ENCODE measurements at places on chromosomes 16 and 17.

DNA sequence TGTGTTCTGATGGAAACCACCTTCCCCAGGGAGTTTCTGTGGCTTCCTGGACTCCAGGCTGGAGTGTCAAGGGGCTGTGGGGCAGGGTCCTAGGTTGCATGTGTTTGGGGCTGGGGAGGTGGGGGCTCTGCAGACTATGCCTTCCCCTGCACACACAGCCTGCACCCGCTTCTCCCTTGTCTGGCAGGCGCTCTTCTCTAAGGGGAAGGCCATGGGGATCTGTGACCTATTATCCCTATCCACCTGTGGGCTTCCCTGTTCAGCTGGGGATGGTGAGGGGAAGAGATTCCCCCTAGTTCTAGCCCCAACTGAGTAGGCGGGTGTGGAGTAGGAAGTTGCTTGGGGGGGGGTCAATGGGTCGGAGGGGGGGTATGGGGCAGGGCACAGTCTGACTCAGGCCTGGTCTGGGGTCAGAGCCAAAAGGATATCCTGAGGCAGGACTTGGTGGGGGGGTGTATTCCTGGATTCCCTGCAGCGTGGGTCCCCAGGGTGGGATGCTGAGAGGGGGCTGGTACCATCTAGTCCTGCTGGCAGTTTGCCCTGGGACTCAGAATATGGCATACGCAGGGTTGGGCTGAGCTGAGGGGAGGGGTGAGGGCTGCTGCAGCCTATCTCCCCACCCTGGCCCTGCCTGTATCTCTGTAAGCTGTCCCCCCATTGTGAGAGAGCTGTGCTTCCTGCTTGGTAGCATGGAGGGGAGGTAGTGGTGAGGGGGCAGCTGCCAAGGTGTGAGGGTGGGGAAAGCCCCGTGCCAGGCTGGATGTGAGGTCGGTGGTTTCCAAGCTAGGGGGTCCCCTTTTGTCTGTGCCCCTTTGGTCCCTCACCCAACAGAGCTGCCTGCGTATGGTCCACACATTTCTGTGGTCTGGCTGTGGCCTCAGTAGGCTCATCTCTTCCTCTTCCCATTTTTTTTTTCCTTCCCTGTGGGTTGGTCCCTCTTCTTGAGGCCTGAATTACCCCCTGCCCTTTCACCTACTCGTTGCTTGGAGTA, 14.7 kb downstream of the RARA start:
- no peak for DNase-seq

GRCh38 chr17:306116-306515, 46.5 kb downstream of the RPH3AL start:
- DNase-seq = no peak

- DNase-seq = no peak
Measured at GRCh38 chr17:8153031-8153451, 837 bp upstream of the PER1 start.

GRCh38 chr17:6683081-6683684, 30.0 kb downstream of the SLC13A5 start:
- no peak for DNase-seq

DNA sequence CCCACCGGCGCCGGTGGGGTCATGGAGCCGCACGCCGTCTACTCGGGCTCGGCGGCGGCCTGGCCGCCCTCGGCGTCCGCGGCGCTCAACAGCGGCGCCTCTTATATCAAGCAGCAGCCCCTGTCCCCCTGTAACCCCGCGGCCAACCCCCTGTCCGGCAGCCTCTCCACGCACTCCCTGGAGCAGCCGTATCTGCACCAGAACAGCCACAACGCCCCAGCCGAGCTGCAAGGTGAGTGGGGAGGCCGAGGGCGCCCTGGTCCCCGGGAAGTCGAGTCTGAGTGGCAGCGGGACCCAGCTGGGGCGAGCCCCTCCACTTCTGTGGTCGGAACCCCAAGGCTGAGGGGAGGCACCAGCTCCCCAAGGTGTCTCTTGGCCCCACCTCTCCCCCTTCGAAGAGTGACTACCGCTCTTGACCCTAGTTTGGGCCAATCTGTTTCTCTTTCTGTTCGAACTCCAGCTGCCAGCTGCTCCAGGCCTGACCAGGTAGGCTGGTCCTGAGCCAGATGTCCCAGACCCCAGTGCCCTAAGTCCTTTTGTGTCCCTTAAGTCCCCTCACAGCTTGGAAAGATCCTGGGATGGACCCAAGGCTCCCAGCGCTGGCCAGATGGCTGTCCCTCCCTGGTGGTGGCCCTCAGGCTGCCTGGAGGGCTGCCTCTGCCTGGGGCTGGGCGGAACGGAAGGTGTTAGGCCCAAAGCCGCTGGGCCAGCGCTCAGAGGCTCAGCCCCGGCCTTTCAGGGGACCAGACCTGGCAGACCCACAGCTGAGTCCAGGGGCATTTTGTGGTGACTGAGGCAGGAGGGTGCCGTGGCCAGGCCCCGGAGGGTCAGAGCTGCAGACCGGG, 1.2 kb downstream of the FOXF1 start:
- DNase-seq = no peak

DNA sequence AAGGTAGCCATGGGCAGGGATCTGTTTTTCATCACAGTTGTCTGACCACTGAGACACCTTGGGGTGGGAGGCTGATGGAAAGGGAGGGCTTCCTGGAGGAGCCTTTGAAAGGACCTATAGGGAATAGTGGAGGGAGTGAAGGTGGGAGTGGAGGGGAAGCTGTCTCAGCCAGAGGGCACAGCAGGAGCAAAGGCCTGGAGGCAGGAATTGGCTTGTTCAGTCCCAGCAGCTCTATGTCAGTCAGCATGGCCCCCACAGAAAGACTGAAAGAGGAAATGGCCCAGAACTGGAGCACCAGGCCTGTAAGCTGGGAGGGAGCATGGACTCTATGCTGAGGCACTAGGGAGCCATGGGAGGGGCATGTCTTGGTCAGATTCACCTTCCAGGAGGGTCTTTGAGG, 12.8 kb upstream of the CBFB start:
- no peak for DNase-seq

GRCh38 chr17:45226576-45226975, 4.9 kb downstream of the FMNL1 start:
- no peak for DNase-seq

GRCh38 chr16:76318565-76318964, 41.4 kb downstream of the CNTNAP4 start:
- DNase-seq = no peak

DNA sequence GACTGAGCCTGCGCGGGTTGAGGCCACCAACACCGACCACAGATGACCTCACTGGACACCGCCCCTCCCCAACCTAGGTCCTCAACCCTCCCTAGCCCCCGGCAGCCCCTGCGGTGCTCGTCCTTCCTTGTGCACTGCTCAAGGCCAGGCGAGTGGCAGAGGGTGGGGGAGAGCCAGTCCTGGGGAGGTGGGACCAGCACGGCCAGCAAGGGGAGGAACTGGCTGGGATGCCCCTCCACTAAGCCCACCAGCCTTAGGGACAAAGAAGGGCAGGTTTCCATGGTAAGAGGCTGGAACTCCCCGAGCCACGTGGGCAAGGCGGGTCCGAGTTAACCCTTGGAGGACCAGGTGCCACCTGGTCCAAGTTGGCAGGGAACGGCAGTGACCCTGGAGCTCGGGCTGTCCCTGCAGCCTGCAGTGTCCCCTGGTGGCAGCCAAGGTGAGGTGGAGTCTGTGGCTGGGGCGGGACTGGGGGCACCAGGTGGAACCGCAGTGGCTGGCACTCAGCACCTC, 9.2 kb downstream of the FSCN2 start:
- no peak for DNase-seq

- no peak for DNase-seq
Measured at GRCh38 chr16:1291576-1291974, 17.9 kb upstream of the UBE2I start.
